T-helper 9 cell (primary cell): ENCODE measurements at places on chromosomes 3 and 15.

DNA sequence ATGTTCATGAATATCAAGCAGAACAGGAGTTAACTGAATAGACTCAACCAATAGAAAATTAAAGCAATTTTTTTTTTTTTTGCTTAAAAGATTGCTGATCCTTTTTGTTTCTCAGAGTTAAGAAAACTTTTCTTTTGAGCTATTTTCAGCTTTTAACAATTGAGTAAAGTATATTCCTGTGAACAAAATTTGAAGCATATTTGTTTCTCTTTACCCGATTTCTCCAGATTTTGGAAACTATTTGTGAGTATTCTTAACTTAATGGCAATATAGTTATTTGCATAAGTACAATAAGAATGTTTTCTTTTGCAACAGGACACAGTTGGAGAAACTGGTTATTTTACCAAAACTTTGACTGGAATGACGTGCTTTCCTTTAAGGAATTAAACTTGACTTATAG lies 53.4 kb upstream of the C15orf39 start:
- no peak for DNase-seq

DNA sequence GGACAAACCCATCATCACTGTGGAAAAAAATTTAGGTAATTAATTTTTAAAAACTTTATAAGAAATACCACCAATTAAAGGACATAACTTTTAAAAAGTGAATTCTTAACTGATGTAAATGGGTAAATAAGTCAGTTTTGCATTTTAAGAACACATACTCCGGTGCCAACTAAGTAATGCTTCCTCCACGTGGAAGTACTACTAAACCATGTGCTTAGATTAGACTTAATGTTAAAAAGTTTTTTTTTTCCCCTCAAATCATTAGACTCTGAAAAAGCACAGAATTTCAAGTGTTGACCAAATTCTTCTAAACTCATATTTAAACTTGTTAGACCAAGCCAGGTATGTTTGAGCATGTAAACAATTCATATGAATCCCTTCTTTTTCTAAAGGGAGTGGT lies 242.0 kb downstream of the NFKBIZ start:
- DNase-seq = no peak

DNA sequence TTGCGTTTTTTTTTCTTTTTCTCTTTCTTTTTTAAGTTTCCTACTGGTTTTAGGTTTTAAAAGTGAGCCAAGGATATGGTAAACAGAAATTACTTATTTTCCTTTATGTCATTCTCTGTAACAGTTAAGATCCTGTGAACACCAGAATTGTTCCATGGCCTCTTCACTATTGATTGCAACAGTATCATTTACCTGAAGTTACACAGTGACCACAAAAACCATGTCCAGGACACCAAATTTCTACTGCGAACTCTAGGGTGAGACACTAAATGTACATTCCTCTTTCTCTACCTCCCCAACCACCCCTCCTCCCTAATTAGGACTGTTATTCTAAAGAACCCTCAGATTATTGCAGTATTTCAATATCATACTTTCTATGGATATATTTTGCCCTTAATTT lies 280.9 kb downstream of the FOXP1 start:
- no peak for DNase-seq

- no peak for DNase-seq
Observed at GRCh38 chr3:138354376-138354775, 6.0 kb downstream of the MRAS start.

DNA sequence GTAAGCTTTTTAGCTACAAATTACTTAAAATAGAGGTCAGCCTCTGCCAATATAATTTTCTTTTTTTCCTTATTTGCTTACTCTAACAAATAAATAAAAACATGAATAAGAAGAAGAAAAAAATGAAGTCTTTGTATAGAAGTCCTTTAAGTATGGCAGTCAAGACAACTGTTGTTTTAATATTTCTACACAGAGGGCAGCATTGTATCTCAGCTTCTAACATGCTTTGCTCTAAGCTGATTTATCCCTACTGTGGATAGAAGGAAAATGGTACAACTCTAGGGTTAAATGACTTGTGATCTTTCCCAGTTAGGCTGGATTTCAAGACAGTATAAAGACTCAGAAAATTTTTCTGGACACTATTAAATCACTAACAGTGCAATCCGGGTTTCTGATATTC lies 104.3 kb upstream of the MEIS2 start:
- DNase-seq = no peak

DNA sequence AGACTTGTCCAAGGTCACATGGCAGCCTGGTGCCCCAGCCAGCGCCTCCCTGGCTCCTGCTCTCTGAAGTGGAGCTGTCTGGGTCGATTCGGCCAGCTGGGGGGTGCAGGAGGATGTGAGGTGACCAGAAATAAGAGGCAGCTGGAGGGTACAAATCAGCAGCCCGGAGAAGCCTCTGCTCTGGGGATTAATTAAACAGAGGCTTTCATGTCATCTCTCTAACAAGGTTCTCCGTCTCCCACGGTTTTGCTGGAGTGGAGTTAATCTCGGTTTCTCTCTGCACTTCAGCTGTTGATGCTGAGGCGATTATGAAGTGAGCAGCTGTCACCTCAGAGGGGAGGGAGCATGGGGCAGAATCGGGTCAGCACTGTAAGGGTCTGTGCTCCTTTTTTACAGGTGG lies 236.8 kb downstream of the TLE3 start:
- DNase-seq = no peak

DNA sequence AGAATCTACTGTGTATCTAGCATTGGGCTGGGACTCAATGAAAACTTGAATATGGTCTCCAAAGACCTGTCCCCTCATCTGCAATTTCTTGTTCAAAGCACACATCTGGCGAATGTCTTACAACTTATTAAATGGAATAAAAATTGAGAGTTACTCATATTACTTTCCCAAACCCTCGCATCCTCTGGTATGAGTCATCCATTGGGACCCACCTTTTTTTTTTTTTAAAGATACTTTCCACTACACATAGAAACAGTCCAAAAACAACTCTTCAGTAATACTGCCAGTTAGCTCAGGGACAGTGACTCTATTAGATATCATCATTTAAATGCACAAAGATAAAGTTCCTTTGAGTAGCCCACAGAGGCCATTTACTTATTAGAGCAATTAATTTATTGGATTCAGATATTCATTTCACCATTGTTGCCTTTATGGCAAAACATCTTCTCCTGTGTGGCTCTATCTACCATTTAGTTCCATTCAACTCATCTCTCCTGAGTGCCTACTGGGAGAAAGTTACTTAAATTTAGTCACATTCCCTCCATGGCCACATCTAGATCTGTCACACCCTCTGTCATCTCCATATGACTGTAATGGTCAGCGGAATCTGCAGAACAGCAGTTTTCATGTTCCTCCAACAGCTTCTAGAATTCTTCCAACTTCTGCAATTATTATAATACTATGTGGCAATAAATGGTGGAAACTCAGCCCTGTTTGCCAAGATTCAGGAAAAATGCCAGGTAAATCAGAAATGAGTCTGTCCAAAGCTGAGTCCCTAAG lies 77.9 kb upstream of the ARHGEF3 start:
- DNase-seq = no peak
